ENCODE measurements at places on chromosomes 6 and 20.

DNA sequence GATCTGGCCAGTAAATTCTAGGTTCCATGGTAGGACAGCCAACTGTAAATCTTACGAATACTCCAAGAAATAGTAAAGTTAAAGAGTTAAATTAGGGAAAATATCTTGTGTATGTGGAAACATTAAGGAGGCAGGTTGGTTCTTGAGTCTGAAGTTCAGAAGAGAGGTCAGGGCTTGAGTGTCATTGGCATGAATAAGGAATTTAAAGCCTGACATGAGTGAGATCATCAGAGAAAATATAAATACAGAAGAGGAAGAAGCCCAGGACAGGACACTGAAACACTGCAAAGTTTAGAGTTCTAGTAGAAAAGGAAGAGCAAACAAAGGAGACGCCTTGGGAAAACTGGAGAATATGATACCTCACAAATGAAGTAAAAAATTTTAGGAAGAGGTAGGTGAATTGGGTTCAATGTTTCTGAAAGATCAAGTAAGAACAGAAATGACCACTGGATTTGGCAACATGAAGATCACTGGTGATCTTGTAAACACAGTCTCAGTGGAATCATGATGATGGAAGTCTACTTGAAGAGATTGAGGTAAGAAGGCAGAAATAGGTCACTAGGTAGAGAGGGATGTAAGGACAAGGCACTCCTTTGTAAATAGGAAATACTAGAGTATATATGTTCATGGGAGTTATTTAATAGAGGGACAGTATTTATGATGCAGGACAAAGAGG, 41.6 kb upstream of the SYNCRIP start:
- DNase-seq, result no peak

DNA sequence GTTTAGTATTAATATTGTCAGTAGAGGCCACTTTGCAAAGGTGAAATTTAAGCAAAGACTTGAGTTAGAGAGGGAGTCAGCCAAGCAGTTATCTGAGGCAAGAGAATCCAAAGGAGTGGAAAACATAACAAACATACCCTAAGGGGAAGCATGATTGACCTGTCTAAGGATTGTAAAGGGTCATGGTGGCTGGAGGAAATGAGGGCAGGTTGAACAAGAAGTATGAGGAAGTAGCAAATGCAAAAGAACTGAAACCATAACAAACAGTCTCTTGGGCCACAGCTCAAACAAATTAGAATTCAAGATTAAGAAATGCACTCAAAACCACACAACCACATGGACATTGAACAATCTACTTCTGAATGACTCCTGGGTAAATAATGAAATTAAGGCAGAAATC, 103.2 kb downstream of the FBXO5 start:
- no peak for DNase-seq

GRCh38 chr20:36384022-36384619, 78.0 kb downstream of the DLGAP4 start:
- no peak for DNase-seq

GRCh38 chr20:37773291-37773826, 79.5 kb downstream of the CTNNBL1 start:
- DNase-seq, result no peak

DNA sequence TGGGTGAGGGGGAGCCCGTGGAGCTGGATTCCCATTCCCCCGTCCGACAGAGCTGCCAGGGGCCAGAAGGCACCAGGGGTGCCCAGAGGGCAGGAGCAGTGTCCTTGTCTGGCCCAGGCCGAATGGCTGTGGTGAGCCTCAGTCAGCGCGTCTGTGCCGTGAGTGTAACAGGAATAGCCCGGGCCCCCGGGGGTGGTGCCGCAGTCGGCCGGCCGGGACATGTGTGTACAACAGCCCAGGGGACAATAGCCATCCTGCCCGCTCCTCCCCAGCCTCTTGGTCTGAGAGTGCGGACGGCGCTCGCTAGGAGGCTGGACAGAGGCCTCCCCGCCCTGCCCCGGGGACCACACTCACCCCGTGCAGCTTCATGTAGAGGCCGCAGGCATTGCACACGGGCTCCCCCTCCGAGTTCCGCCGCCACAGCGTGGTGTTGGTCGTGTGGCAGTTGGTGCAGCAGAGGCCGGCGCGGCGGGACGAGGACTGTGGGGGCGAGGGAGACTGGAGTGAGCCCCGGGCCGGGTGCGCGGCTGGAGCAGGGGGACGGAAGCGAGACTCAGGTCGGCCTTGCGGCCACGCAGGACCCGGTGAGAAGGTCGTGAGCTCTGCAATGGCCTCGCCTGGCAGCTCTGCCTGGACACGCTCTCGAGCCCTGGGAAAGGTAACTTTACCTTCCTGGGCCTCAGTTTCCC, 9.6 kb downstream of the GATA5 start:
- no peak for DNase-seq
